ENCODE measurements at places on chromosomes 3 and 15.

DNA sequence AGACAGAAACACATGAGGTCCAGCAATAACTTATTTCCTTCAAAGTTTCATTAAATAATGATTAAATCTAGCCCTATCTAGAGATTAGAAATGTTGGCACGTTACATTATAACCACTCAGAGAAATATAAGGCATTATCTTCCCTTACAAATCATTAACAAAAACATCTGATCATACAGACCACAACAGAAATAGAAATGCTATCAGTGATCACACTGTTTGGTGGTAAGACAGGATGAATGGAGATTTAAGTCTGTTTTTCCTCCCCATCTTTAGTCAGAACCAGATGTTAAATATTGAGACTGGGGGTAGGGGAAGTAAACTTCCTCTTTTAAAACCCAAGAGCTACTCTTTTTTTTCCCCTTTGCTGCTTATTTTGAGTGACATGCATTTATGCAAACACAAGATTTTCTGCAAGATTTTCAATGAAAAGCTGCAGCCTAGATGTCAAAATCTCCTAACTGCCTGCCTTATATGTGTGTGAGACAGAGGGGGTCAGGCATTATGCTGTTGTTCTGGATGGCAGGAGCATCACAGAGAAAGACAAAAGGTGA is 70.4 kb downstream of the CBLB start:
- DNase-seq, result no peak

- DNase-seq, result peak; percentile 59
These were observed 79.6 kb downstream of the MLH1 start for GRCh38 chr3:37072892-37073291.

DNA sequence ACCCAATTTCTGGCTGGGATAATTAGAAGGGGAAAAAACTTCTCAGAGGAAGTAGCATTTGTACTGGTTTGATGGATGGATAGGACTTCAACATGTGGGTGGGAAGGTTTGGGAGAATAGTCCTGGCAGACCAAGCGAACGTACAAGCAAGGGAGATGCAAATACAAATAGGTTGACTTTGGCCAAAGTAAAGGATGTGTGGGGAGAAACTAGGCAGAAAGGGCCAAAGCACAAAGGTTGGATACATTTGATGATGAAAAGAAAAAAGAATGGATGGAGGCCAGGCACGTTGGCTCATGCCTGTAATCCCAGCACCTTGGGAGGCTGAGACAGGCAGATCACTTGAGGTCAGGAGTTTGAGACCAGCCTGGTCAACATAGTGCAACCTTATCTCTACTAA is 63.4 kb downstream of the ERC2 start:
- no peak for DNase-seq

DNA sequence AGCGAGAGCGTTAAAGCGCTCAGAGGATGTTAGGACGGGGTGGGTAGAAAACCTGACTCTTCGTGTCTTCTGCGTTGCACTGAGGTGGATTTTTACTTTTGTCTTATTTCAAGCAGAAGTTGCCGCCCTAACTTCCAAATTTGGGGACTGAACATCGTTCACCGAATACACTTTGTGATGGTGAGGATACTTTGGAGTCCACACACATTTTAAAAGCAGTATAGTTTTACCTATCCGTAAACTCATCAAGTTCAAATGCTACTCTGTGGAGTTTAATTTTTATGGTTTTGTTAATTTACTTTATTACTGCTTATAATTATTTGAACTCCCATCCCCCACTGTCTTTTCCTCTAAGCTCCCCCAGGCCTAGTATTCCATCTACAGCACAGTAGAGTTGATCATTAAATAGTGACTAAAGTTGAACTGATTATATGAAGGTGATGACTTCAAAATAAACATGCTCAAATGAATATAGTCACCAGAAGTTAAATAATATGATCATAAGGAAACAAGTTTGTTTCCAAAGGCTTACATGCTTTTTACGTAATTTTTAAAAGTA is 617 bp upstream of the EOGT start:
- no peak for DNase-seq

DNA sequence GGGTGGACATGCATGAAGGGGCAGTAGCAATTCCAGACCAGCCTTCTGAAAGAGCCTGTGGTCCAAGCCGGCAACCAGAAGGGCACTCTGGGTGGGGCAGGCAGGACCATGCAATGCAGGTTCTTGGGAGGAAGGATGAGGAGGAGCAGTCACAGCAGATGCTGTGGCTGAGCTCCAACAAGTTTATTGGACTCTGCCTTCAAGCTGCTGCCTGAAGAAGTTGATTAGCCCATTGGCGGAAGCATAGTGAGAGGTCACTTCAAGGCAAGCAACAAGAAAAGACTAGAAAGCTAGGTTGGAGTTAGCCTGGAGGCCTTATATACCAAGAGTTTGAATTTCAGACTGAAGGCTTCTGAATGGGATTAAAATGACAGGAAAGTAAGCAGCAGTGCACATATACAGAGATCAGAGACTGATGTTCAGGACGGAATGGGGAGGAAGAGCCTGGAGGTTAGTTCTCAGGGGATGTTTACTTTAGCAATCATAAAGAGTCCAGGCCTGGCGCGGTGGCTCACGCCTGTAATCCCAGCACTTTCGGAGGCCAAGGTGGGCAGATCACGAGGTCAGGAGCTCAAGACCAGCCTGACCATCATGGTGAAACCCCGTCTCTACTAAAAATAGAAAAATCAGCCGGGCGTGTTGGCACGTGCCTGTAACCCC is 39.9 kb downstream of the SFMBT1 start:
- no peak for DNase-seq

GRCh38 chr3:128196647-128197046 is 43.4 kb downstream of the EEFSEC start:
- DNase-seq, result no peak

GRCh38 chr3:196055683-196056270 is 26.1 kb downstream of the TFRC start:
- no peak for DNase-seq

GRCh38 chr15:40495516-40495915 is 24.7 kb downstream of the CHST14 start:
- DNase-seq, result no peak

DNA sequence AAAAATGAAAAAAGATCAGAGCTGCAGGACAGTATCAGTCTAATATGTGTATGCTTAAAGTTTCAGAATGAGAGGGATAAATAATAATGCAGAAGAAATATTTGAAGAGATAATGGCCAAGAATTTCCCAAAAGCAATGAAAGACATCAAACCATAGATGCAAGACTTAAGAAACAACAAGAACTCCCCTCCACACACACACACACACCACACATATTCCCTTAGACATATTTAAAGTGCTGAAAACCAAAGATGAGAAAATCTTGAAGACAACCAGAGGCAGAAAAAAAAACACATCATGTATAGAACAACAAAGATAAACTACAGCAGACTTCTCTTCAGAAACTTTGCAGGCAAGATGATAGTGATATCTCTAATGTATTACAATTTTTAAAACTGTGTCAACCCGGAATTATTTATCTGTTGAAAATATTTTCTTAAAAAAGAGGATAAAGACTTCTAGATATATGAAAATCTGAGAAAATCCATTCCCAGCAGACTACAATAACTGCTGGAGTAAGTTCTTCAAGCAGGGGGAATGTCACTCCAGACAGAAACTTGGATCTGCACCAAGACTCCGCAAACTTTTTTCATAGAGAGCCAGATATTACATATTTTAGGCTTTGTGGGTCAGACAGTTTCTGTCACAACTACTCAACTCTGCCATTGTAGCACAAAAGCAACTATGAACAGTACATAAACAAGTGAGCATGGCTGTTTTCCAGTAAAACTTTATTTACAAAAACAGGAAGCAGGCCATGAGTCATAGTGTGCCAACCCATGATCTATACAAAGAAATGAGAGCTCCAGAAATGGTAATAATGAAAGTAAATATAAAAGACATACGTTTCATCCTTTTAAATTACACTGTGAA is 223.4 kb upstream of the CGNL1 start:
- DNase-seq, result peak; percentile 16

DNA sequence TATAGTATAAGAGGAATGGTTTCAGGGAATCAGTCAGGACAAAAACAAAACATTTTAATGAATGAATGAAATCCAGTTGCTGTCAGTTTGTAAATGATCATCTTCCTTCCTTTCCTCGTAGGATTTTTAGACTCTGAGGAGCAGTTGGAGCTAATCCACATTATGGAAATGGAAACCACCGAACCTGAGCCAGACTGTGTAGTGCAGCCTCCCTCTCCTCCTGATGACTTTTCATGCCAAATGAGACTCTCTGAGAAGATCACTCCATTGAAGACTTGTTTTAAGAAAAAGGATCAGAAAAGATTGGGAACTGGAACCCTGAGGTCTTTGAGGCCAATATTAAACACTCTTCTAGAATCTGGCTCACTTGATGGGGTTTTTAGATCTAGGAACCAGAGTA is 3.1 kb downstream of the TIPARP start:
- DNase-seq, result no peak

DNA sequence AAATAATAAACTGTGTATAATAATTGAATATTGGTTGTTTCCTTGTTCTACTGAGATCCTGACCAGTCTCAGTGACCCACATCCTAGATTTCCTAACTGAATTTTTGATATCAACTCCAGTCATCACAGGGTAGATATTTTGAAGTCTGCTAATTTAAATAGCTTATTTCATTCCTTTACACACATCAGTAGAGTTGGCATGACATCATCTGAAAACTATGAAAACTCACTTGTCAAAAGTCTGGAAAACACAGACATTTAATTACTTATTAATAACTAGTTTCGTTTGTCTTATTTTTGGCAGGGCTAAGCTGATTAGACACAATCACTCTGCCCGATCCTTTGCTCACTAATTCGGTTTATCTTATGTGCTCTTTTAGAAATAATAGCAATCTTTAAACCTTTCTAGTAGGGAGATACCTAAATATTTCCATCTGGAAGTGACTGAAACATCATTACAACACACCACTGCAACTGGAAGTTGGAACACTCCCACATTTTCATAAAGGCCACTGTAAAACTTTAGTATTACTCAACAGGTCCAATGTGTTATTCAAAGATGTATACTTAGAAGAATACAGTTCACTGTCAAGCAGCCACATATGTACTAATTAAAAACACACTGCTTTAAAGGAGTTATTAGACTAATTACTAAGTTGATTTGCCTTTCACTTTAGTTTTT is 198.4 kb upstream of the ZNF717 start:
- no peak for DNase-seq

GRCh38 chr3:187831125-187832051 is 86.1 kb upstream of the BCL6 start:
- DNase-seq, result no peak

GRCh38 chr3:136490646-136491405 is 240.7 kb downstream of the PCCB start:
- no peak for DNase-seq

DNA sequence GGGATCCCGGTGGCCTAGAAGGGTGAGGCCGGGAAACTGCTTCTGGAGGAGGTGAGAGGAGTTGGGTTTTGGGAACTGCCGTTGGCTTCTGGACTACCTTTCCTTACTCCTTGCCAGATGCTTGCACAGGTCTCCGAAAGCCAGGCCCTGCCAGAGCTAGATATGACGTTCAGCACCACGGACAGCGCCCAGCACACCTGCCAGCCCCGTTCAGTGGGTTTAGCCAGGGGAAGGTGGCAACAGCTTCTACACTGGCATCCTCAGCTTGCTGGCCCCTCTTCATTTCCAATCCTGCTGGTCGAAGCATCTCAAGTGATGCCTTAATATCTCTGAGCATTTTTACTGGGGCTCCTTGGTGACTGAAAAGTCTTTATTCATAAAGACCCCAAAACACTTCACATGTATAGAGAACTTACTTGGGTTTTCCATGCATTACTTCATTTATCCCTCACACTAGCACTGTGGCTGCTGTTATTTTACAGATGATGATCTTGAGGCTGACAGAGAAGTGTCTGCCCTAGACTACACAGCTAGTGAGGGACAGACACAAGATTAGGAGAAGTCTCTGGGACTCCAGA is 21.9 kb downstream of the HCN4 start:
- DNase-seq, result peak; percentile 25

GRCh38 chr15:78808550-78808949 is 2.7 kb downstream of the ADAMTS7 start:
- peak; percentile 73 for DNase-seq

DNA sequence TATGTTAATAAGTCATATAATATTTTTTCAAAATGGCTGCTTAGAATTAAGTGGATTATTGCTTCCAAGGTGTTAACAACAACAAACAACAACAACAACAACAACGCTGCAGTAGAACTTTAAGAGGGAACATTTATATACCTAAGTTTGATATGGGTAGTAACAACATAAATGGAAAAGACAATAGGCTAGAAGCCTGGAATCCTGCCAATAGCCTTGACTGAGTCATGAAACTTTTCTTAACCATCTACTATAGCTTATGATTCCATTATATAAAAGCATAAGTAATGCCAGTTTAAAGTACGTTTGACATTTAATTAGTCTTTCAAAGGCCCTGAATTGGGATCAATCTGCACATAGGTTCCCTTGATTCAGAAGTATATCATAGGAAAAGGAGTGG is 31.2 kb downstream of the SATB1 start:
- DNase-seq, result no peak

GRCh38 chr15:31399544-31400171 is 73.0 kb downstream of the KLF13 start:
- no peak for DNase-seq

- DNase-seq, result no peak
These were observed 42.1 kb downstream of the SEMA3G start for GRCh38 chr3:52402706-52403270.

GRCh38 chr15:73709686-73710085 is 25.5 kb downstream of the CD276 start:
- no peak for DNase-seq

DNA sequence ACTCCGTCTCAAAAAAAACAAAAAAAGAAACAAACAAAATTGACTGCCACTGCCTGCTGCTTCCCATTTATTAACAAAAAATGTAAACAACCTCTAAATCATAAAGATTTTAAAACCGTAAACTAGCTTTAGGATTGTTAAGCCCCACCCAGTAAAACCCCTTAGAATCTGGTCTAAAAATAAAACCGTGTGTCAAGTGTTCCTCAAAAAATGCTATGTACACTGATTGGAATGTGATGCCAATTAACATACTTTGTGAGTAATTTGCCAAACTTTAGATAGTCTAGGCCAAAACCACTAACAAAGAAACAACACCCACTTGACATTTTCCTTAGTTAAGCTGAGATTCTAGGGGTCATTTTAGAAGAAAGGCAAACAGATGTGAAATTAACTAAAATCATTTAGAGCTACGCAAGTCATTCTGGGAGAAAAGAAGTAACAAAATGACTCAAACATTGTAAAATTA is 5.3 kb downstream of the RAF1 start:
- DNase-seq, result no peak

- no peak for DNase-seq
These were observed 88.6 kb upstream of the SPRED1 start for GRCh38 chr15:38164061-38164460.

DNA sequence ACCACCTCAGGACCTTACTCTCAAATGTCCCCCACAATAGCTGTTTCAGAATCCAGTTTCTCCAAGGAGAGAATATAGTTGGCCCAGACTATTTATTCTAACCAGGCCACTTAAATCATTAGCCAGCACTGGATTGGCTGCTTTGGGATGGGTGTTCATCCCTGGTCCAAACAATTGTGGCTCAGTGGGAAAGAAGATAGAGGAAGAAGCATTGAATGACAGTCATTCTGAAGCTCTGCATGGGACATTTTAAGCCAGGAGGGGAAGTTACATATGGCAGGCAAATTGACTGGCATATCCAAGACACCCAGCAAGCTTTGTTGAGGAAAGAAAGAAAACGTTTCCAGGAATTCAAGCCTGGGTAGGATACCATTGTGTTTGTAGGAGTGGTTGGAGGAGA is 5.6 kb upstream of the DCLK3 start:
- no peak for DNase-seq

GRCh38 chr15:83644439-83644838 is 9.5 kb upstream of the ADAMTSL3 start:
- DNase-seq, result no peak

GRCh38 chr3:59998058-59998457 is 948.2 kb upstream of the CFAP20DC start:
- DNase-seq, result no peak

Data from SK-MEL-5 (cell line).